Activated B cell treated with CpG ODN at 0.5 μM for 24 hours (primary cell): ENCODE measurements at places on chromosomes 6 and 20. TPM values are rescaled to one million over a fixed set of nuclear protein-coding genes. Genes with fewer than 3 reads are reported as not detected.

- no peak for DNase-seq
Observed at GRCh38 chr6:28497893-28498292, 17.7 kb downstream of the GPX6 start.

DNA sequence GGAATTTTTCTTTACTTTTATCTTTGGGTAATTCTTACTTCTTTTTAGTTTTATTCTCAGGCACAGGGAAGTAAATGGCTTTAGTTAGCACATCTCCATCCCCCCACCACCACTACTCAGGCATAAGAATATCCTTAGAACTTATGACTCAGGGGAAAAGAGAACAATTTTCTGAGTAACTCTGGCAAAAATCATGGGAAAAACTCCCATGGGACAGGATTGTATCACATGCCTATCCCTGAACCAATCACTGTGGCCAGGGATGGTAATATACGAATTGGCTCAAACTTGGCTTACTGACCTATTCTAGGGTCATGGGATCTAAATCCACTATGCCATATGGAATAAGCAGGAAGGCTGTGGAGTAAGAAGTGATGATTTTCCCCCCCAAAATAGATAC is 339.1 kb downstream of the BTBD3 start:
- DNase-seq: no peak

GRCh38 chr6:168606722-168607121 is 165.7 kb downstream of the SMOC2 start:
- no peak for DNase-seq

DNA sequence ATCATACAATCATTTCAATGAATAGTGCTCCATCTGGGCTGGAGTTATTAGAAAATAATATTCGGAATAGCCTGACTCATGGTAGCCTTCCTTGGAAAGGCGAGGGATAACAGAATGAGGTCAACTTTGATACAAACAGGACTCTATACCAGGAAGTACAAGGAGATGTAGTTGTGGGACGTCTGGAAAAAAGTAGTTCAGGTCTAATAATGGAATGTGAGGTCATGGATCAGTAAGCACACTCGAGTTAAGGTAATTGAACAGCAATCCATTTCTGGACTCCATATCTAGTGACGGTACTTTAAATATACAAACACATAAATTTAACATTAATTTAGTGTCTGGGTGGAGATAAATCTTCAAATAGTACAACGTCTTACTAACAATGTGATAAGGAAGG is 1204.0 kb upstream of the ADGRB3 start:
- no peak for DNase-seq

DNA sequence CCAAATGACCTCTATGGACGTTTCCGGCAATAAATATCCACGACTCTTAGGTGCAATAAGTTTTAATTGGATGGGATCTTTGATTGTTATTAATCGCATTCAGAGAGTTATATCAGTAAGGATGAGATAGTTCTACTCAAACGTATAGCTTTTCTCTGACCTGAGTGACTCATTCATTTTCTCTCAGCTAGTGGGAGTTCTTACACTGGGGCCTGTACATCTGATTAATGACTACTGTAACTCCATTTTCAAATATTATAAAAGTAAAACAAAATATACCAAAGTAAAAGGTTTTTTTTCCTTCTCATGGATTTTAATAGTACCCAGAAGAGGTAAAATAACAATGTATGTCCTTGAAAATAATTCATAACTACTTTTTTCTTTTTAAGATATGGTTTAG is 41.1 kb upstream of the SAMD5 start:
- no peak for DNase-seq

DNA sequence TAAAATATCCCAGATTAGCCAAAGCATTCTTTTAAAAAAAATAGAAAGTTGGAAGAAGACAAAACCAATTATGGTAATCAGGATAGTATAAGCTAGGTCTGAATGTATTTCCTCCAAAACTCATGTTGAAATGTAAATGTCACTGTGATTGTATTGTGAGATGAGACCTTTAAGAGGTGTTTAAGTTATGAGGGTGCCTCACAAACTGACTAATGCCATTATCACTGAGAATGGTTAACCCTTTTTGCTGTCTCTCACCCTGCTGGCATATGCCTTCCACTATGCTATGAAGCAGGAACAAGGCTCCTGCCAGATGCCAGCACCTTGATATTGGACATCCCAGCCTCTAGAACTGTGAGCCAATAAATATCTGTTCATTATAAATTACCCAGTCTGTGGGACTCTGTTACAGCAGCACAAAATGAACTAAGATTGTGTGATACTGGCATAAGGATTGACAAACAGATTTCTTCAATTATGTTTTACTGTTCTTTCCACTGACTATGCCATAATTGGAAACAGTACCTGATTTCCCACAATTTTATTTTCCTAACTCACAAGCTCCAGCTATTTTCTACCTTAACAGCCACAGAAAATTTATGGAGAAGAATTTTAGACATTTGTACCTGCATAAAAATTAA is 63.8 kb downstream of the IBTK start:
- DNase-seq: no peak

GRCh38 chr6:137309078-137309762 is 90.0 kb upstream of the IFNGR1 start:
- no peak for DNase-seq

GRCh38 chr20:45290677-45291355 is 15.8 kb upstream of the RBPJL start:
- DNase-seq: peak; percentile 40

DNA sequence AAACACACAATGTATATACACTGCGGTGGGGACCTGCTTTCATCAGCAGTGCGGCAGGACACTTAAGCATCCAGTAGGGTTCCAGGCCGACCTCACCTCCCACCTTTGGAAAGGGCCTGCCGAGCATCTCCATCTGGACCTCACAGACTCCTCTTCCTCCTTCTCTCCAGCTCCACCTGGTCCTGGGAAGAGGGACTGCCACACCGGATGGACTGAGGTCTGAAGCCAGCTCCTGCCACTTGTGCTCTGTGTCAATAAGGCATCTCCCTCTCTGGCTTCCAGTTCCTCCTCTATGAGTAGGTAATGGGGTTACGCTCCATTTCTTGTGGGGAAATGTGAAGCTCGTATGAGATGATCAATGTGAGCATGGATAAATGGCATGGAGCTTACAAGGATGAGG is 19.1 kb upstream of the NNAT start:
- no peak for DNase-seq

GRCh38 chr6:13643125-13643524 is 28.0 kb downstream of the NOL7 start:
- DNase-seq: no peak

DNA sequence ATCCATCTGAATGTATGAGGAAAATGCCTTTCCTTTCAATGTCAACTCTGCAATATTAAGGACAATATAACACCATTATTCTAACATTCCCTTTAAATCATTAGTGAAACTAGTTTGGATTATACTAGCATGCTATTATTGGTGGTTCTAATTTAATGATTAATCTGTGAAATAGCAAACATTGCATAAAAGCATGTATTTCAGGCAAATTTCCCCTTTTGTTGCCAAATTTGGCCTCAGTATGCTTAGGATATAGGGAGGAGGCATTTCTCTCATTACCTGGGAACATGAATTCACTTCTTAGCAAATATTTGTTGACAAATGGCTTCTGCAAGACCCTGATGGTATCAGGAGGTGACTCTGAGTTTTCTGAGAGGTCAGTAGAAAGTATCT is 1.6 kb downstream of the TPMT start:
- no peak for DNase-seq

GRCh38 chr20:51412333-51412871 is 130.1 kb downstream of the NFATC2 start:
- no peak for DNase-seq

DNA sequence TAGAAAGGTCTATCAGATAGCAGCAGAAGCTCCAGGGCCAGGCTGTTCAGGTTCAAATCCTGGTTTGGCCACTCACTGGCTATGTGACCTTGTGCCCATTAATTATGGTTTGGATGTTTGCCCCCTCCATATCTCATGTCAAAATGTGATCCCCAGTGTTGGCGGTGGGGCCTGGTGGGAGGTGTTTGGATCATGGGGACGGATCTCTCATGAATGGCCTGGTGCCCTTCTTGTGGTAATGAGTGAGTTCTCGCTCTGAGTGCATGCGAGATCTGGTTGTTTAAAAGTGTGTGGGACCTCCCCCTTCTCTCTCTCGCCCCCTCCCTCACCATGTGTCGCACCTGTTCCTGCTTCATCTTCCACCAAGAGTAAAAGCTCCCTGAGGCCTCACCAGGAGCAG is 240.9 kb downstream of the LRFN2 start:
- DNase-seq: no peak

DNA sequence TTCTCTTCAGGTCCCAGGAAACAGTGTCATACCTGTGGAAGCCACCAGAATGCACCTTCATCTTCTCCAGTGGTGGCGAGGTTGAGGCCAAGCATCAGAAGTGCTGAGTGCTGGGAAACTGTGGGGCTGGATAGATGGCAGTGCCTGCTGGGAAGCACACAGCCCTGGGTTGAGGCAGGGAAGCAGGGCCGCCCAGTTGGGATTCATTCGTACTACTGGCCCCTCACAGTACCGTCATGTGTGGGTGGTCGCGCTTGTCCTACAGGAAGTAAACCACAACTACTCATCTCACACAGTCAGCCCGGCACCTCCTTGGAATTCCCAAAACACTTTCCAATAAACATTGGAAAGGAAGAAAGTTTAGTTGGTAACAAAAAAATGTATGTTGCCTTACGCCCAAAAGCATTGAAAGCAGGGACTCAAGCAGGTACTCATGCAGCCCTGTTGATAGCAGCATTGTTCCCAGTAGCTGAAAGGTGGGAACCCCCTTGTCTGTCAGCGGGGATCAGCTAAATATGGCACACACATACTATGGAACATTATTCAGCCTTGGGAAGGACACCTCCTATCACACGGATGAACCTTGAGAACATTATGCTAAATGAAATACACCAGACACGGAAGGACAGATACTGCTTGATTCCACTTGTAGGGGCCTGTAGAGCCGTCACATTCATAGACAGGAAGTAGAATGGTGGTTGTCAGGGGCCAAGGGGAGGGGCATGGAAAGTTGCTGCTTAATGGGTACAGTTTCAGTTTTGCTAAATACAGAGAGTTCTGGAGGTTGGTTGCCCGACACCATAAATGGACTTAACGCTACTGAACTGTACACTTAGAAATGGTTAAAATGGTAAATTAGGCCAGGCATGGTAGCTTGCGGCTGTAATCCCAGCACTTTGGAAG is 162.7 kb downstream of the MTHFD1L start:
- no peak for DNase-seq

DNA sequence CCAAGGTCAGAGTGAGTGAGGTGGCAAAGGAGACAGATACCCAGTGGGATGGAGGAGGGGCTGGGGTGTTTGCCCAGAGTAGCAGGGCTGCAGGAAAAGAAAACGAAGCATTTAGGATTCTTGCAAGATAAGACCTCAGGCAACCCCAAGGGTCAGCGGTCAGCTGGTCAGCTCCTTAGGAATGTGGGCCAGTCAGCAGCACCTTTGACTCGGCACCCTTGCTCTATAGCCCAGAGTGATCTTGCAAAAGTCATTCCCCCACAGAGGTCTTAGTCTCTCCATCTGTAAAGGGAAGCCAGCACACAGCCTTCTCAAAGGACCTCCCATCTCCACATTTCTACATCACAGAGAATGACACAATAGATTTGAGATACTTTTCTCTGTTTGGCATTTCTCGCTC is 56.7 kb downstream of the VEGFA start:
- DNase-seq: no peak

GRCh38 chr6:84346372-84346771 is 118.9 kb upstream of the CEP162 start:
- no peak for DNase-seq

DNA sequence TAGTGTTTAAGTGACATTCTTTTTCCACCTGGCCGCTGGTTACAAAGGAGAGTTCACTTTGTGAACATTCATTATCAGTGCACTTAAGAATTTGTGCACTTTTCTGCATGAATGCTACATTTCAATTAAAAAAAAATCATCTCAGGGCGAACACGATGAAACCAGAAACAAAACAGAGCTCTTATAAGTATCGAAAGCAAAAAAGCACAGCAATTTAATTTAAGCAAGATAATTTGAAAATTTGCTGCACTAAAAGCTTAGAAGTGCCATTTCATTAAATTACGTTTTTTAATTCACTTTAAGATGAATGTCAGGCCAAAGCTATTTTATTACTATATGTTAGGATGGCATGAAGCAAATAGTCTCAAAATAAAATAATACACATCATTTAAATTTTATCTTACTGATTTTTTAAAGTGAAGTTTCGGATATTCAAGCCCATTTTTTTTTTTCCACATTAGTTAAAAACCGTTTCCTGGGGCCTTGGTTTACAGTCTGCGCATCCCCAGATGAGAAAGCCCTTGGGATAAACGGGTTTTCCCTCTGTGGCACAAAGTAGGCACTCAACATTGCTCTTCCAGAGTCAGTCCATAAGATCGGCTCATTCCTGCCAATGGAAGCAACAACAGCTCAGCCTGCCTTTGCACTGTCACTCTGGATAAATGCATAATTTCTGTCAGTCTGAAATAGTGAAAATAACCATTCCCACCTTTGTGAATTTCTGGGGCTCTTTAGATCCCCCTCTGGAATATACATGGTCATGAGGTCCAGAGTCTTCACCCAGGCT is 80.1 kb downstream of the FYN start:
- no peak for DNase-seq

DNA sequence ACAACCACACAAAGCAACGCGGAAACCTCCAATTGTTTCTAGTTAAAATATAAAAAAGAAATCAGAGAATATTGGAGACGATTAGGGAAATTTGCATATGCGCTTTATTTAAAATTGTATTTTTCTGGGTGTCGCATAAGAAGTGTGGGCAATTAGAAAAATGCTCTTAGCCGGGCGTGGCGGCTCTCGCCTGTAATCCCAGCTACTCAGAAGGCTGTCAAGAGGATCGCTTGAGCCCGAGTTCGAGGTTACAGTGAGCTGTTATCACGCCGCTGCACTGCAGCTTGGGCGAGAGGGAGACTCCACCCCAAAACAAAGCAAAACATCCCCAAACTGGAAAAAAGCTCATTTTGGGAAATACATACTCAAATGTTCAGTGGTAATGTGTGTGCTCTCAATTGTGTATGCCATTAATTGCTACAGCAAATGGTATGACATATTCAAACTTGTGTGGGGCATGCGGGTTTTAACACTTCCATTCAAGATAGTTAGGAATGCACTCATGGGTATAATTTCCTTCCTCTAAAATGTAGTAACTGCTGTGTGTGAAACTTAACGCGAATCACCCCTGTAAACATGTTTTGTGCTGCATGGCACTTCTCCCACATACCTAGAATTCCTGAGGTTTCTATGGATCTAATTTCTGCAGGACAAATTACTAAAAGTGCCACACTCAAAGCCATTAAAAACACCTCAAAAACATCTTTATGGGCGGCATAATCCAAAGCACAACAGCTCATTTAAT is 54.7 kb upstream of the HFE start:
- no peak for DNase-seq

DNA sequence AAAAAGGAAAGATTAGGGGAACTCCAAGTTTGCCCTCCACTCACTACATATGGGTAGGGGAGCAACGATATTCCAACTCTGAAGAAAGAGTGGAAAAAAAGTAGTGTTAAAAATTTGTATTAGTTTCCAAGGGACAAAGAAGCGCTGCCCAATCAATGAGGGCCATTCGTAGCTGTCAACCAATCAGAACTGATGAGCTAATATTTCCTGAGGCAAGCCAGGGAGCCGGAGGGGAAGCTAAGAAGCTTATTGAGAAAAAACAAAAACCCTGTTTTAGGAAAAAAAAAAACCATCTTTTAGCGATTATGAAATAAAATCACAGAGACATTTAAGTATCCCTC is 59.5 kb downstream of the TRIM38 start:
- no peak for DNase-seq

The TPD52L1 gene
- not detected in 2 replicates for total RNA-seq

The UST gene
- 14.3 and 18.1 TPM in 2 replicates for total RNA-seq

The ATP6V1G2 gene
- total RNA-seq: 1.9 and 3.2 TPM in 2 replicates

The POLH gene
- 23.3 and 26.5 TPM in 2 replicates for total RNA-seq

The ADTRP gene
- 1.4 and 2.0 TPM in 2 replicates for total RNA-seq

The PRSS16 gene
- total RNA-seq: 0.73 and 0.91 TPM in 2 replicates

The SS18L1 gene
- 9.0 and 9.1 TPM in 2 replicates for total RNA-seq
